ENCODE measurements at places on chromosomes 11 and 22.

GRCh38 chr22:20499769-20500168 is 4.2 kb upstream of the KLHL22 start:
- no peak for DNase-seq

- DNase-seq = no peak
Measured at GRCh38 chr11:109726061-109726460, 304.1 kb downstream of the C11orf87 start.

- no peak for DNase-seq
Measured at GRCh38 chr11:9153651-9154050, 62.3 kb upstream of the SCUBE2 start.

GRCh38 chr11:130206141-130206540 is 46.6 kb downstream of the ST14 start:
- DNase-seq = no peak

- no peak for DNase-seq
Measured at GRCh38 chr11:12770966-12771597, 96.9 kb downstream of the TEAD1 start.

GRCh38 chr11:63494975-63495374 is 4.0 kb upstream of the PLAAT5 start:
- no peak for DNase-seq

GRCh38 chr11:7589861-7590260 is 76.1 kb downstream of the PPFIBP2 start:
- DNase-seq = no peak

DNA sequence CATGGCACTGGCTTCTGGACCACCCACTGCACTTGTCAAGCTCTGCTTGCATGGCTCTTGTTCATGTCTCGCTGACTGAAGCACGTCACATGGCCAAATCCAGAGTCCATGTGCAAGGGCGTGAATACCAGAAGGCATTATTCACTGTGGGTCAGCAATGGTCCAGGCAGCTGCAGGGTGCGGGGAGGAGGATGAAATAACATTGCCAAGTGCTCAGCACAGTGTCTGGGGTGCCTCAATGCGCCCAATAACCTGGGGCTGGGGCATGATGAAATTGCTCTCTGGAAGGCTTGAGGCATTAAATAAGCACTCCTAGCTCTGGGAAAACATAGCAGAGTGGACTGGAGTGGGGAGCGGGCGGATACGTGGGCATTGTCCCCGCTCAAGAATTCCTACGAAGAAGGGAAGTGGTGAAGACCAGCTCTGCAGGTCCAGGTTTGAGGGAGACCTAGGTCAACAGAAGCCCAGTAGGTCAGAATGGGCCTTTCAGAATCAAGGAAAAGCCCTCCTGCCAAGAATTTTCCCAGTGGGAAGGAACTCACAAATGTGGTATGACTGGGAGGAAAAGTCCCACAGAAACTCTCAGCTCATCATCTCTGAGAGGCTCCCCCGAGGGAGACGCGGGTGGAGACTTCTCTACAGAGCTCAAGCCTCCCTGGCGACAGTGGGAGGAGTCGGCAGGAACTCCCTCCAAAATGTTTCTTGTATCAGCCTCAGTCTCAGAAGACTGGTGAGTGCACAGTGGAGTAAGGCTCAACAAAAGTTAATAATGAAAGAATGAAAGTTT is 15.3 kb upstream of the ACCSL start:
- no peak for DNase-seq

GRCh38 chr11:71929491-71929890 is 645 bp downstream of the RNF121 start:
- DNase-seq = no peak

DNA sequence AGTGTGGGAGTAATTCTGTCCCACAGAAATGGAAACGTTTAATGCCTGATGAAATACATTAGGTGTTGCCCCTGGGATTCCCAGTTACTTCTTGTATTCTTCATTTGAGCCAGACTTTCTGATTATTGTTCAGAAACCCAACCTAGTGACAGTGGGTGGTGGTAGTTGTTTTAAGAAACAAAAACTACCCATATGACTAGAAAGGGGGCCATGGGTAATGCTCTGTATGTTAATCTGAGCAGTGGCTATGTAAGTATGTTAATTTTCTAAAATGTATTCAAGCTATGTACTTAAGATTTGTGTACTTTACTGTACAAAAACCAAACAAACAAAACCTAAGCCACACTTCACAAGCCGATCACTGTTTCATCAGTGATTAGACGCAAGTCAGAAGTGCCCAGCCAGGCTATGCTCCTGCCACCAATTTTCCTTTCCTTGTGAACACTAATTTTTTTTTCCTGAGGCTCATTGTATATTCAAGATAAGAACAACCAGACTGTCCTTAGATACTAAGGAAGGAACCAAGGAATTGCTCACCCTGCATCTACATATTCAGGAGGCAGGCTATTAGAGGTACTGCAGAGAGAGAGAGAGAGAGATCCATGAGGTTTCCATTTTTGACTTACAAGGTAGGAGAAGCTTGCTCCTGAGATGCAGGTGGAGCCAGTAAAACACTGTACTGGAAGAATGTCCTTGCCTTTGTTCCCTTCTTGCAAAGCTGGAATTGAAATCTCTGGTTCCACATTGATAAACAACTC is 122.7 kb downstream of the DBX1 start:
- no peak for DNase-seq

DNA sequence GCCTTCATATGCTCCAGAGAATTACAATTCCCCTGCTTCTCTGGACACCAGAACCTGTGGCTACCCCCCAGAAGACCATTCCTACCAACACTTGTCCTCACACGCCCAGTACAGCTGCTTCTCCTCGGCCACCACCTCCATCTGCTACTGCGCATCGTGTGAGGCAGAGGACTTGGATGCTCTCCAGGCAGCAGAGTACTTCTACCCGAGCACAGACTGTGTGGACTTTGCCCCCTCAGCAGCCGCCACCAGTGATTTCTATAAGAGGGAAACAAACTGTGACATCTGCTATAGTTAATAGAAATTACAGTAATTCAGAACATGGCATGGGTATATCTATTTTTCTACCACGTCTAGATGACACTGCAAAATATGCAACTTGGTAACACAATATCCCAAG is 9.8 kb downstream of the POU2AF3 start:
- no peak for DNase-seq

GRCh38 chr11:78630561-78631303 is 56.1 kb upstream of the NARS2 start:
- no peak for DNase-seq

DNA sequence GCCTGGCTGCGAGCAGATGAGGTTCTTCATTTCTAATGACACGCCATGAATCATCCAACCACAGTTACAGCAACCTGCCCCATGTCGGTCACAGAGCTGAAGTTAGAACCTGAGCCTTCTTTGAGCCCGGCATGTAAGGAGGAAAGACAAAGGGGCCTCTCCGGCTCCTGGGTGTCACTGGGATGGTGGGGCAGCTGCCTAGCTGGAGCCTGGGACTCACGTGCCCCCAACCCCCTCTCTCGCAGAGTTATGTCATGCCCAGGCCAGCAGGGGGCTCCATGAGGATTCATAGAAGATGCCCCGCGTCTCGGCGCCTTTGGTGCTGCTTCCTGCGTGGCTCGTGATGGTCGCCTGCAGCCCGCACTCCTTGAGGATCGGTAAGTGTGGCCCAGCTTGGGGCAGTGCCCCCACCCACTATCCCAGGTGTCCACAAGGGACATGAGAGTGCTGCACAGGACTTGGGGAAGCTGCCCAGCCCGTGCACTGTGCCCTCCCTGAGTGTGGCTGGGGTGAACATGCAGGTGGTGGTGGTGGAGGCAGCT is 148.5 kb downstream of the GRIK4 start:
- DNase-seq = peak; percentile 79

GRCh38 chr22:29323641-29324040 is 8.1 kb upstream of the RASL10A start:
- no peak for DNase-seq

GRCh38 chr11:8729067-8729466 is 46.5 kb downstream of the RPL27A start:
- no peak for DNase-seq

- no peak for DNase-seq
Measured at GRCh38 chr11:34296412-34296811, 61.4 kb downstream of the ABTB2 start.

- no peak for DNase-seq
Measured at GRCh38 chr11:102630598-102631448, 5.7 kb upstream of the MMP20 start.

GRCh38 chr11:34395916-34396550 is 38.2 kb upstream of the ABTB2 start:
- no peak for DNase-seq

- DNase-seq = no peak
Measured at GRCh38 chr22:37276776-37277175, 5.5 kb upstream of the CYTH4 start.

DNA sequence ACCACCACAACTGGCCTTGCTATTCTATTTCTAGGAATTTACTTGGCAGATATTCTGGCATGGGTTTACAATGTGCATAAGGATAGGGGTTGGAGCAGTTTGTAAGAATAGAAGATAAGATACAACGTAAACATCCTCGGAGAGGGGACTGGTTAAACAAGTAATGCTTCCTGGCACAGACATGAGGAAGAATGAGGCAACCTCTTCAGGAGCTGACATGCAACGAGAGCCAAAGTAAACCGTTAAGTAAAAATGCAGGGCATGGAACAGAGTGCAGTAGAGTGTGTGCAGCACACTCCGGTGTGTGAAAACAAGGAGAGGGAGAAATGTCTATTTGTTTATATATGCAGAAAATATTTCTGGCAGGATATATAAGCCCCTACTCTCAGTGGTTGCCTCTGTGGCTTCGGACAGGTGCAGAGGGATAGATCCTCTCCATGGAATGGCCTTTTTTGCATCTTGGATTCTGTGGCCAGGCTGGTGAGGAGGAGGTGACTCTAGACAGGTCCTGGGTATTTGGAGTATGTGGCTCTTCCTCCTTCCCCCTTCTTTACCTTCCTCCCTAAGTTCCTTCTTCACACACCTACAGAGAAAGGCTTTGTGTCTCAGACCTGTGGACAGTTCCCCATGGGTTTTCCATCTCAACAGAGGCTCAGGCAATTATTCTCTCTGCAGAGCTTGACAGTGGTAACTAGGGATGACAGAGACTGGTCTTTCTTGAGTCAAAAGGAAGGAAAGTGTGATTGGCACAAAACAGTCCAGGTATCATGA is 2.5 kb downstream of the RAB36 start:
- DNase-seq = no peak

GRCh38 chr11:123137431-123138224 is 57.4 kb downstream of the CLMP start:
- peak; percentile 91 for DNase-seq

DNA sequence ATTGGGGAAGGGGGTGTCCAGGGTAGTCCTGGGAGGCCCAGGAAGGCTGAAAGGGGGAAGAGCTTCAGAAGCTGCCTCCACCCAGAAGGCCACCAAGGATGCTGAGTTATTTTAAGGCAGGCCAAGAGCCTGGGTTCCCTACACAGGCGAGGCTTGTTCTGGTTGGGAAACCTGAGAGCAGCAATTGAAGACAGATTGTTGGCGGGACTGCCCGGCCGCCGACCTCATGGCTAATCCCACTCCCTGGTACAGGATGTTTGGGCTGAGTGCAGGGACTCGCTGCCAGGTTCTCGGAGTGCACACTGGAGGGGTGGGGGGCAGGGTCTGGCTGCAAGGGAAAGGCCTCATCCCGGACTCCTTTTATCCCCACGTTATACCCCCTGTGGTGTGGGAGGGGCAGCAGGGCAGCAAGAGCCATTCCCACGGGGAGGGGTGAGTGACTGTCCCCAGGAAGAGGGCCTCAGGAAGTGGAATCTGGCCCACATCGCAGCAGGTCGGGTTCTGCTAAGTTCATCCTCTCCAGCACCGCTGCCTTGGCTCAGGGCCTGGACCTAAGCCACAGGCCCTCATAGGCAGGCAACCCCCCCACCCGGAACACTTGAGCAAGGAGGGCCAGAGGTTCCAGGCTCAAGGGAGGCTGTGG is 43.6 kb upstream of the PRR5 start:
- no peak for DNase-seq

DNA sequence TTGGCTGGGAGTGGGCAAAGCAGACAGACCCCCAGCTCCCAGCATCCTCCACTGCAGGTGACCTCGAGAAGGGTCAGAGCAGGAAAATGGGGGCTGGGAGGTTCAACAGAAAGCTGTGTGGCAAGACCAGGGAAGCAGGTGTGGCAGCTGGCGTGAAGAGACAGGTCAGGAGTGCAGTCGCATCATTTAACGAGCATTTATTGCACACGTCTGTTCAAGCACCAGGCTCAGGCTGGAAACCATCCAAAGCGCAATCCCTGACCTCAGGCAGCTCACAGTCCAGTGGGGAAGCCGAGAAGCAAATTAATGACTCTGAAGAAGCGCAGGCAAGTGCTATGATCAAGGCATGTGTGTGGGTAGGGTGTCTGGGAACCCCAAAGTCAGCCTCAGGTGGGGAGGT is 7.4 kb downstream of the SLC25A45 start:
- DNase-seq = no peak

GRCh38 chr11:106305458-106305857 is 228.0 kb downstream of the AASDHPPT start:
- no peak for DNase-seq

DNA sequence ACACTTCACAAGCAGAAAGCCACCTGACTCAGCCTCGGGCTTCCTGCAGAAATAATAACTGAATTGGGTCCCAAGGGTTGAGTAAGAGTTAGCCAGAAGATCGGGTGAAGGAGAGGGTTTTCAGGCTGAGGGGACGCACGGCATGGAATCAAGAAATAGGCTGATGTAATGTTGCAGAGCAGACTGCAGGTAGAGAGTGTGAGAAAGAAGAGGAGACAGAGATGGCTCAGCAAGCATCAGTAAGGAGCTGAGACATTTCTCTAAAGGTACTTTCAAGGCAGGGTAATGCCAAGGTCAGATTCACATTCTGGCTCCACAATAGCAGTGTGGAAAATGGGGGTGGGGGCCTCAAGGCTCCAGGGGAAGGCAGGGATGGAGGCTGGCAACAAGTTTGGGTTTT is 18.6 kb downstream of the HIRA start:
- no peak for DNase-seq

- no peak for DNase-seq
Measured at GRCh38 chr11:100484948-100485347, 202.1 kb upstream of the ARHGAP42 start.

DNA sequence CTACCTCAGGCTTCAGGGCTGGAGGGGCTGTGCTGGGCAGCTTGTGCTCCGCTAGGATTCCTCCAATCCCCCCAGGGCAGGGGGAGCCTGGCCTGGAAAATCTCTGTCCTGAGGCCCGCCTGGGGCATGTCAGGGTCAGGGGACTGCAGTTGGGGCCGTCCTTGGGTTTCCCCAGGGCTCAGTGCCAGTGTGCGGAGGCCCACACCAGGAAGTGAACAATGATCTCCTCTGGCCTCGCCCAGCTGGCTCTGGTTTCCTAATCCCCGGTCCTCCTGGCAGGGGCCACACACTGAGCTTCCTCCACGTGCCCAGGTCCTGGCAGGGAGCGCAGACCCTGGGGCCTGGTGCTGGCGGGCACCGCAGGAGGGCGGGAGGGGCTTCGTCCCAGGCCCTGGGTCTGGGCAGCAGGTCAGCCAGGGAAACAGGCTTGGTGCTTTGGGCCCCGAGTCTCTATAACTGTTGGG is 1.4 kb upstream of the MUC2 start:
- no peak for DNase-seq

- peak; percentile 37 for DNase-seq
Measured at GRCh38 chr22:22684580-22685561, 40.5 kb downstream of the GGTLC2 start.

- DNase-seq = no peak
Measured at GRCh38 chr11:122863704-122864326, 18.7 kb upstream of the JHY start.

Data from mesendoderm (in vitro differentiated cells).